Vagina (tissue), 2 donors: ENCODE measurements at places on chromosomes 1 and 21.

DNA sequence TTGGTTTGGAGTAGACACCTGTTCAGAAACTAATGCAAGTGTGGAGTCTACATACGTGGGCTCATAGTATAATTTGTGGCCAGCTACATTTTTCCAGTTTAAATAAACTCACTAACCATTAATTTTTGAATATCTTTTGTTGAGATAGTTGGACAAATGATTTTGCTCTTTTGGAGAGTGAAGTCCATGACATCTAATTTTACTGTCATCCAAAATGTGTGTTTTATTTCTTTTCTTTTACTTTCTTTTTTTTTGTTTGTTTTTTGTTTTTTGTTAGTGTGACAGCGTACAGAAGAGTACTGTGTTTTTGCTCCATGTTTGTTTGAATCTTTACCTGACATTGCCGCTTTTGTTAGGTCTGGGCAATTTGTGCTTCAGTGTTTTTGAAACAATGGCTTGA, 5.0 kb downstream of the RBM15 start:
- DNase-seq: no peak

DNA sequence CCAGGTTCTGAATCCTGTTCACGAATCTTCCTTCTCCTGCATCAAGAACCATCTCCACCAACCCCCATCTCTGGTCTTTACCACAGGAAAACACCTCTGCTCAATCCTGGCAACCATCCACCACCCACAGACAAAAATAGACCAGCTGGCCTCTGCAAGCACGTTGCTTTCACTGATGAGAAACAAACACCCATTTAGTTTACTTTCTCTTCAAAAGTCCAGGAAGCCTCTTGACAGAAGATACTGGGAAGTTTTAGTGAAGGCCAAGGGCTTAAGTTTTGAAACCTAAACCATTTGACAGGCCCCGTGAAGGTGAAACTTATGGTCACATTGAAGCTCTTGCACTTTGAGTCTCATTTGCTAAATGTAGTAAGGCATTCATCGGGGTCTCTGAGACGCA, 122.6 kb upstream of the PPP2R5A start:
- no peak for DNase-seq

GRCh38 chr1:11654137-11654938, at the start of the genes FBXO2 and FBXO44:
TSS of gene FBXO2 (minus strand) at chr1:11654429. CDS start at chr1:11654340, 89 bp downstream.
TSS of gene FBXO44 (plus strand) at chr1:11654877. CDS start at chr1:11655836, 959 bp downstream.
- no peak for DNase-seq

DNA sequence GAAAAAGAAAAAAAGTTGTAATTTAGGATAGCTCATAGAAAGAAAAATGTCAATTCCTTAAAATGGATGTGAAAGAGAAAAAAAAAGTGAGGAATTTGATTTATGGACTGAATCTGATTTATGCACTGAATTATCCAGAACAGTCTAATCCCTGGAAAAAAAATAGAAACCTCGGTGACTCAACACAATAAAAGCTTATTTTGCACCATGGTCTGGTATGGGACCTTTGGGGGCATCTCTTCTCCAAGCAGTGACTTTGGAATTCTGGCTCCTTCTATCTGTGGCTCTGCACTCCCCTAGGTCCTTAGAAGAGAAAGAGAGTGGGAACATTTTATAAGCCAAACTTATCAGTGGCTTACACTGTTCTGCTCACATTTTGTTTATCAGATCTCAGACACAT, 471.7 kb upstream of the B3GALT2 start:
- DNase-seq: no peak

- DNase-seq: no peak
Observed at GRCh38 chr1:33060579-33061083, 20.3 kb upstream of the AZIN2 start.

- DNase-seq: no peak
Observed at GRCh38 chr1:107692580-107693345, 272.2 kb downstream of the VAV3 start.

GRCh38 chr1:66351913-66352312, 182.0 kb upstream of the SGIP1 start:
- no peak for DNase-seq

DNA sequence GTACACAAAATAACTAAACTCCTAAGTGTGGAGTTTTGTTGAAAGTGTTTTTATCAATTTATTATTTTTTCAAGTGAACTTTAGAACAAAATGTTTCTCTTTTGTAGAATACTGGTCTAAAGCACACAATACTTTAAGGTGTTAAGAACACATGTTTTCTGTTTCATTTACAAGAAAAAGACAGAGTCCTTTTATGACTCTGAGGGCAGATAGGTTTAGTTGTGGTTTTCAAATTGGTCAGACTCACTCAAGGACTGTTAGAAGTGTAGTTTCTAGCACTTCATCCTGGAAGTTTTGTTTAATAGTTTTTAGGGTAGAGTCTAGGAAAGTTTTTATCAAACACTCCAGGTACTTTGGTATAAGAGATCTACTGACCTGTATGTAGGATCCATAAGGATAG, 376.5 kb downstream of the LRRIQ3 start:
- no peak for DNase-seq

- no peak for DNase-seq
Observed at GRCh38 chr1:22814176-22815042, 103.8 kb downstream of the EPHB2 start.

DNA sequence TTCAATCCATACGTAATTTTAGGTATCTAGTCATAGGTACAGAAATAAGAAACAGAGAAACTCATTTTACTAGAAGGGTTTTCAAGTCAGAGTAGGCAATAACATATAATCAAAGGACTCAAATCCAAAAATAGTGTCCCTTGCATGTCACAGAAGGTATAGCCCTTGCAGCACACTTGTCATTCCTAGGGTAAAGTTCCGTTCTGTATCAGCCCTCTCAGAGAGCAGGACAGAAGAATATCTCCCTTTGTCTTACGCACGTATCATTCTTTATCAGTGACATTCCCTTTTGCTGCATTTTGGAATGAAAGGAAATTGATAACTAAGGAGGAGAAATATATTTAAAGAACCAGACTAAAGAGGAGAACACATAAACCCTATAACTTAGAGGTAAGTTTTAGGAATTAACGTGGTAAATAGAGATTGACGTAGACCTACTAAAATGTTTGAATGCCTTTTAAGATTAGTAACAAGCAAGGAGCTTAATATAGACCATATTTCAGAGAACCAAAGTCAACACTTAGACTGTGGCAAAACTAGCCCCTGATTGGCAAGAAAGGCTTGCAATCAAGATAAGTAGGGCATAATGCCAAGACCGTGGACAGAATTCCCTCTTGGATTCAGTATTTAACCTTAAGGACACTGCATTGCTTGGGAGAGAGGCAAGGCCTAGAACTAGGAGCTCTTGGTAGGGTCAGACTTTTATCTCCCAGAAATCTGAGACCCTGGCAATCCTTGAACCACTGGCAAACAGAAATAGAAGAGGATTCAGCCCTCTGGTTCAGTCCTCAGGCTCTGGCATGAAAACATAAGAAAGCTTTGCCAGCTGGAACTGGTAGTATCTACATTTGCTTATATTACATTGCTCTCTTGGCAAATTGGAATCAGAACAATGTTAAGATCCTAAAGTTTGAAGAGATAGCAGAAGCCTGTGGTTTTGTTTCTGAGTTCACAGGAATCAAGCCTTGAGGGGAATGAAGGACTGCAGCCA, 232.1 kb downstream of the ASTN1 start:
- DNase-seq: no peak

GRCh38 chr1:155070158-155070621, 6.7 kb downstream of the EFNA4 start:
- DNase-seq: no peak

DNA sequence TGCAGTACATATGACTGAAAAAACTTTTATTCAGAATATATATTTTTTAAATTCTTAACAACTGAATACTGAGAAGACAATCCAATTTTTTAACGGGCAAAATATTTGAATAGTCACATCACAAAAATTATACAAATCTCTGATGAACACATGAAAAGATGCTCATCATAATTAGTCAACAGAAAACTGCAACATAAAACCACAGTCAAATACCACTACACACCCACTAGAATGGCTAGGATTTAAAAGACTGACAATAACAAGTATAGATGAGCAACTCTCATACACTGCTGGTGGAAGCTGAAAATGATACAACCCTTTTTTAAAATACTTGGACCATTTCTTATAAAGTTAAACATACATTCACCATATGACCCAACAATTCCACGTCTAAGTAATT, 87.7 kb upstream of the TNFSF4 start:
- no peak for DNase-seq

GRCh38 chr1:57157818-57158603, 192.2 kb upstream of the C8B start:
- DNase-seq: no peak

- DNase-seq: no peak
Observed at GRCh38 chr1:6260433-6260934, 414 bp downstream of the GPR153 start.

DNA sequence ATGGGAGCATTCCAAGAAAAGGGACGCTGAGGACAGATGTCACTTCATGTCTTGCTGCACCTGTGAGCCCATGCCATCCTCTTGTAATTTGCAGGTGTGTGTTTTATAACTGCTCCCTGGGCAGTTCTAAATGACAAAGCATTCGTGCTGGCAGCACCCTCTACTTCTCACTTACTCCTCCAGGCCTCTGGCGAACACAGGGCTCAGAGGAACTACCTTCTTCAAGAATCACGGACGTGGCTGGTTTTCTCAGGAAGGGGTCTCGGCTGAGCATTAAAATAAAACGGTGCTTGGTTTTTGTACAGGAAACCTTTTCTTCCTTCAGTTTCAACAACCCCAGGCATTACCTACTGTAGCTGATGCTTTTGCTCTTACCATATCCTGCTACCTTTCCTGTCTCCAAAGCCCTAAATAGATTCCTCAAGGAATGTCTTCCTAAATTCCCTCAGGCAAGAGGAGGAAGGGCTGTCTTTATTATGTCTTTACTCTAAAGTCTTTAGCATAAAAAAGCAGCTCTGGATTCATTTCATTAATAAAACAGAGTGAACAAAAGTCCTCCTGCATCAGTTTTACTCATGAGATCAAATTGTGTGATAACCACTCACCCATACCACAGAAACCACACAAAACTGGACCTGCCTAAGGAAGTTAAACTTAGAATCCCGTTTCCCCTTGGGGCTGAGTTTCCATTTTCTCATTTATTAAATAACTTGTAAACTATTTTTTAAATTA, 79.0 kb upstream of the MAP10 start:
- no peak for DNase-seq

DNA sequence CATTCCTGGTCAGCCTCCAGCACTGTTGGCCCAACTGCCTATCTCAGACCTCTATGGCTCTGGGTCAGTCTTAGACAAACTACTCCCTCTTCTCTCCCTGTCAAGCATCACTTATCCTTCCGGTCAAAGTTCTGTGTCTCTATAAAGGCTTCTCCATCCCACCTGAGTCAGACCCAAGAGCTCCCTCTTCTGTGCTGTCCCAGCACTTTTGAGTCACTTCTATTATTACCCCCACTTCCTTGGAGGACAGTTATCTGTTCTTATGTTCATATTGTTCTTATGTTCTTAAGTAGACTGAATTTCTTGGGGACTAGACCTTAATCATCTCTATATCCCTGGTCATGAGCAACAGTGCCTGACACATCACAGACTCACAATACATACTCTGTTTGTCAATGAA, 29.2 kb upstream of the IL10 start:
- DNase-seq: no peak

DNA sequence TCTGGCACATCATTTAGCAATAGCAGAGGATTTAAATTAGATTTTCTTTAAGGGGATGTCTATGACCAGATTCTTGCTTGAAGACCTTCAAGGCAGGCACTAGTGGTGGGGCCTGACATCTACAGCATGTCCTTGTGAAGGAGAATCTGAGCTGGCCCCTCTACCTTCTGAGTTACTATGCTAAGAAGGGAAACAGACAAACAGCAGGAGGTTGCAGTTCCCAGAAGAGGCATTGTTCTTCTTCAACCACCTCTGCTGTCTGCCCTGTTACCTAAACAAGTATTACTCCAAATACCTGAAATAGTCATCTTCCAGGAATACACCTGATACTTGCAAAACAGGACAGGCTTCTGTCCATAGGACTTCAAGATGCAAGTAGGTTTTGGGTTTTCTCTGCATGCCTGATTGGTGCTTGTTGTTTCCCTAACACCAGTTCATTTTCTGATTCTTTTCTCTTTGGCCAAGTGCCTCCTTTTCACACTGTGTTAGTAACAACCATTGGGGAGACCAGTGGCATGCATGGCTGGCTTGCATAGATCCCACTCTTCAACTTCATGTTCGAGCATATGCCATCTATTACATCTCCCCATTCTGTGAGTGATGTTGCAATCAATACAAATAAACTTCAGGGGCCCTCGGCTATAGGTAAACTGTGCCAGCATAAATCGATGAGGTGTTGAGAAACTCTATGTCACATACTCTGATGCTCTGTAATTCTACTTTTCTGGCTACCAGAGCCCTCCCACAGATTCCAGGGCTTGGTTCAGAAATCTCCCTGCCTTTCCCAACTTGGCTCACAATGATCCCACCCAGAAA, 93.0 kb upstream of the DUSP10 start:
- DNase-seq: no peak

DNA sequence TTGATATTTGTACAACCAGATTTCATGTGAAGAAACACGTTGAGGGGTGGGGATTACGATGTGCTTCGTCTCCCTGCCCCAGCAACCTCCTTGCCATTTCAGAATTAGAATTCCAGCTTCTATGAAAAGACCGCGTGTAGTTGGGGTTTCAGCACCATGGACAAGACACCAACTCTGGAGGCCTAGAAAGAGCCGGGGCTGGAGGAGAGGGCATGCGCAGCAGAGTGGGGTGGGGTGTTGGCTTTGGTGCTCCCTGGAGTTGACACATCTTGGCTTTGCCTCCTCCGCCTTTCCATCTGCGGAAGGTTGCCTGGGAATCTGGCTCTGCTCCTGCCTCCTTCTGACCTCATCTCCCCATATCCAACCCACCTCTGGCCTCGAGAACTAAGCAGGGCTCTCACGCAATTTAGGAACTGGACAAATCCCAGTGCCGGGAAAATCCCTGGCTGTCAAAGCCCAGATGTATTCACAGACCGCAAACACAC, 11.8 kb downstream of the HTR6 start:
- no peak for DNase-seq

DNA sequence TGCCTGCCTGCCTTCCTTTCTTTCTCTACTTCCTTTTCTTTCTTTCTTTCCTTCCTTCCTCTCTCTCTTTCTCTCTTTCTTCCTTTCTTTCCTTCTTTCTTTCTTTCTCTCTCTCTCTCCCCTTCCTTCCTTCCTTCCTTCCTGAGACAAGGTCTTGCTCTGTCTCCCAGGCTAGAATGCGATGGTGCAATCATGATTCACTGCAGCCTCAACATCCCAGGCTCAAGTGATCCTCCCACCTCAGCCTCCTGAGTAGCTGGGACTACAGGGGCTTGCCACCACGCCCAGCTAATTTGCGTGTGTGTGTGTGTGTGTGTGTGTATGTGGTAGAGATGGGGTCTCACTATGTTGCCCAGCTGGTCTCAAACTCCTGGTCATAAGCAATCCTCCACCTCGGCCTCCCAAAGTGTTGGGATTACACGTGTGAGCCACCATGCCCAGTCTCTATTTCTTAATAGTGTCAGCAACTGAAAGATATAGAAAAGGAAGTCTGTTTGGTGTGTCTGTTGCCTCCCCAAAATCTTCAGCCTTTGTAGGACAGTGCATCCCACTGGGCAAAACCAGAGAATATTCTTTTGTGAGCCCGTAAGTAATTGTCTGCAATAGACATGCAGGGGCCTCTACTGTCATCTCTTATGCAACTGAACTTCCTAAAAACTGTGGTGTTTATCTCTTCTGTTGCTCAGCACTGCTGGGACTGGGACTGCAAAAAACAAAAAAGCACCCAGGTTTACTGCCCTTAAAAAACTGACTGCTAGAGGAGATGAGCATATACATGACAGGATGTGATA, 20.9 kb upstream of the RAB4A start:
- DNase-seq: no peak
